ENCODE measurements at places on chromosomes 5 and 9.

DNA sequence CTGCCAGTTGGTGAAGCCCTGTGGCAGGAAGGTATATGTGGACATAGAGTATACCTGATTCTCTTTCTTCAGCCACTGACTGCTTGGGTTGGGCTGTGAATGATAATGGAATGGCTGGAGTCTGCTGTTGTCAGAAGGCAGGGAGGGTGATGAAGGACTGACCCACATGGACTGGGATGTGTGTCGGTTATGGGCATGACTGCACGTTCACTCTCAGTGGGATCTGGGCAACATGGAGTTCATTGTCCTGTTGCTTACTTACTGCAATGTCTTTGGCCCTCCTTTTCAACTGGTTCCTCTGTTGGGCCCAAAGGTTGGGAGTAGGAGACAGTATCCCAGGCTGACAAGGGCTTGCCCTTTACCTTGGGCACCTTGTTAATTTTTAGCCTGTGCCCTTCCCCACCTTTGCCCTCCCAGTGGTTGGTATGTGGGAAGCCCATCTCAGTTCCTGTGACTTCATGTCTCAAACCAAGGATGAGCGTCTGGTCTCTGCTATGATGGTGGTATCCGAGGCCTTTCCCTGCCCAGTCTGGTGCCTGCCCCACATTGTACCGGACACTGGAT is 34.6 kb downstream of the FAXDC2 start:
- DNase-seq: no peak

DNA sequence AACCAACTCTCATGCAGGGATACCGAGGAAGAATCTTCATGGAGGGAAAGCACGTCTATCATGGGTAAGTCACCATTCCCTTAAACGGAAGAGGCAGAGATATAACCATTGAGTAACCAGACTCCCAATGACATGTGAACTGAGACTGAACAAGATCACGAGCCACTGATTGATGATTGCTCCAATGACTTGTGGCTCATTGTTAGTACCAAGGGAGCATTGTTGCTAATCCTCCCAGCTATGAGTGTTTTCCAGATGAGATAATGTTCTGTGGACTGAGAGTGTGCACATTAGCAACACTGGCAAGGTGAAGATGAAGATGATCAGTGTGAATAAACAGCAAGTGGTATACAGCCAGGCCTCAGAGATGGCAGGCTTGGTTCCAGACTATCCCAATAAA is 219.2 kb upstream of the MAP3K1 start:
- DNase-seq: no peak

- DNase-seq: peak; percentile 48
Measured at GRCh38 chr9:136312436-136312835, 8.5 kb upstream of the CCDC187 start.

GRCh38 chr5:62780888-62781287 is 202.3 kb downstream of the LRRC70 start:
- DNase-seq: no peak

DNA sequence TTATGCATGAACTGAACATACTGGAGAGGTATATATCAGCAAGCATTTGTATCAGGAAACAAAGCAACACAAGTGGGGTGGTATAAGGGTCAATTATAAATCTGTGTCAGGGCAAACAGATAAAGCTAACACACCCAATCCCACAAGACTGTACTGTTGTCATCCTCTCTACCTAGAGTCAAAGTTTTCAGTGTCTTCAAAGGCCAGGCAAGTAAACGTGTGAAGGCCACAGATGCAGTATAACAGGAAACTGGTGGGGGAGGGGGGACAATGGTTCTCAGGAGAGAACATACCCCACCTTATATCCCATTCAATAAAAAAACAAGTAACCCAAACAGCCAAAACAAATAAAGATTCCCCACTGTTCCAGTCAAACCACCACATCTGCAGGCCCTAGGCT is 22.1 kb downstream of the ELP1 start:
- no peak for DNase-seq

DNA sequence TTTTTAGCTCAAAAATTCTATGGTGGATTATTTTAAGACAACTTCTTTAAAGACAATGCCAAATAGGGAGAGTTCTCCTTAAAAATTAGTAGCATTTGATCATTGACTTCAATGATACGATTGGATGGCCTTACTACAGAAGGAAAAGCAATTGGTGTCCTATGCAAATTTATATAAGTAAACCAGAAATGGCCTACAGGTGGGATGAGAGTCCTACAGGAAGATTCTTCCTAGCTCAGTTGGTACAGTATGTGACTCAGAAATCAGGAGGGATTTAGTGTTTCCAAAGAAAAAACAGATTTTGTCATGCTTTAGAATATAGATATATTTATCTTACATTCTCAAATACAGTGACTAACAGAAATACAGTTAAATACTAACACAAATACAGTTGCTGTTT is 6.5 kb downstream of the ANKRA2 start:
- no peak for DNase-seq

GRCh38 chr5:1032551-1033027 is 24.0 kb downstream of the NKD2 start:
- DNase-seq: no peak

- no peak for DNase-seq
Measured at GRCh38 chr9:113898596-113898995, 22.5 kb downstream of the ZNF618 start.

DNA sequence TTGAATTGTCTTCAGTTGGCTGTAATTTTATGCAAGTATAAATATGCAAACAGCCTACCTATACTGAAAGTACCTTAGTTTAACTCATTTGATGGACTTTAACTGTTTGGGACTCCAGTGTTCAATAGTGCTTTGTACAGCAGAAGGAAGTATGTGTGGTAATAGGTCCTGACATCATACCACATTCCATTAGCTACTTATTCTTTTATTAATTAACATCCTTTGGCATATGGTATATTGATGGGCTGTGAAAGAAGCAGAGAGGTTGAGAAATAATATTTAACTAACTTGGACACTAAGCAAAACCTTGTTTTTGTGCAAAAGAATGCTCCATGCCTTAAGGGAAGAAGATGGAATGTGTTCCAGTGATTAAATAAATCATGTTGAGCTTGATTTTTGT is 97.6 kb upstream of the SEMA6A start:
- no peak for DNase-seq

GRCh38 chr5:134798468-134798867 is 39.9 kb downstream of the DDX46 start:
- no peak for DNase-seq

GRCh38 chr5:91417219-91417618 is 34.1 kb upstream of the ARRDC3 start:
- no peak for DNase-seq

DNA sequence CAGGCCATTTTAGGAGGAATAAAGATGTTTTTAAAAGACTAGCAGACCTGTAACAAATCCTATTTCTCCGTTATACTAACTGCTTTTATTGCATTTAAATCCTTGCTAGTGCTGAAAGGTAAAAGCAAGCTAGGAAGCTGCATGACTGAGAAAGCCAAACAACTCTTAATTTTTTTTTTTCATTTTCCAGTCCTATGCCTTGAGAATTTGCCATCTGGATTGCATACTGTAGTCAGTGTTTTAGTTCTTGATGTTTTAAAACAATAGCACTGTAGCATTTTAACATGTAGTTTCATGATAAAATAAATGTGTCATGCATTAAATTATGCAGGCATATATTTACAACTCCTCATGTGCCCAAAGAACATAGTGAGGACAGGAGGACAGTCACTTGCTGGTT is 108.4 kb upstream of the FGF10 start:
- no peak for DNase-seq

GRCh38 chr5:152007653-152008335 is 83.1 kb upstream of the GLRA1 start:
- DNase-seq: no peak

GRCh38 chr5:178784391-178784790 is 53.9 kb upstream of the ZNF354A start:
- no peak for DNase-seq

All from activated CD8-positive, alpha-beta memory T cell treated with anti-CD3 and anti-CD28 coated beads, Interleukin-2, amount 50 U/mL, for 4 hours (primary cell).